ENCODE measurements at places on chromosomes 3 and 15. TPM values are rescaled to one million over a fixed set of nuclear protein-coding genes. Genes with fewer than 3 reads are reported as not detected.

DNA sequence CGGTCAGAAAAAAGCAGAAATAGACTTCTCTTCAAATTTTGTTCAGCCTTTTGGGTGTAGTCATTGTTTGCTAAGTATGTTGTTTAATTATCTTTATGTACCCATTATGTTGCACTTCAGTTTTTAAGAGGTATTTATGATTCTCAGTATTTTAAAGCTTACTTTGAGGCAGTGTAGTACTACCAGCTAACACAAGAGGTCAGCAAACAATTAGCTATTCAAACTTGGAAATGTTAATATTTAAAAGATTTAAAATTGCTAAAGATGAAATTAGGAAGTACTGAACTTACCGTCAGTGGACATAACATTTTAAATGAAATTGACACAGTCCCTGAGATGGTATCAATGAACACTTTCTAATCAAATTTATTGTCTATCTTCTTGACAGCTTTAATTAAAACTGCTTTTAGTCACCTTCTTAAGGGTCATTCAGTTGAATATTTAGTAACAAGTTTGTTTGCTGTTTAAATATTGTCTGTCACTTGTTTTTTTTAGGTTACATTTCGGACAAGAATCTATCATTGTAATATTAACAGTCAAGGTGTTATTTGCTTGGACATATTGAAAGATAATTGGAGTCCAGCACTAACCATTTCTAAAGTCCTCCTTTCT is 28.1 kb downstream of the NKIRAS1 start:
- no peak for DNase-seq

DNA sequence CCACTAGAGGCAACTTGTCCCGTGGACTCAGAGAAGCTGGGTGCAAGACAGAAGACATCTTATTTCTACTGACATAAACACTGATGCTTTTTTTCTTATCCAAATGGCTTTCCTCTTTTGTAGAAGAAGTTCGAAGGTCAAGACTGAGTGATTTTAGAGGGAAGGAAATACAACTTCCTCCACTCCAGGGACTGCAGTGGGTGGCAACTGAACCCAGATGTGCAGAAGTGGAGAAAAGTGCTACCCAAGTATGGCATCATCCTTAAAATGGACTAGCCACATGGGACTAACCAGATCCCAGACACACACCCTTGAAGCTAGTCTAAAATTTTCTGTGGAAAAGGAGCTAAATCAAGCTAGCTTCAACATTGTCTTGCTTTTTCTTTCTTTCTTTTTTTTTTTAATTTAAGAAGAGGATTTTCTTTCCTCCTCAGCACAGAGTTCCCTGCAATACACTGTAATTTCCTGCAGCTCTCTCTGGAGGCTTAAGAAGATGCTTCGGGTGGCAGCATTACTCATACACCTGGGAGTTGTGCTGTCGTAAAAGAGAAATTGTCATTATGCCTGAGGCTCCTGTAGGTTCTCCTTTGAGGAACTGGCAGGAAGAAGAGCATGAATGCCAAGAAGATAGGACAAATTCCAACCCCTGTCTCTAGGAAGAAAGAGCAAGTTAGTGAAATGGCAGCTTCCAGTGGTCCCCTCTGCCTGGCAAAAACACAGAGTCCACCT is 3.8 kb upstream of the FRMD4B start:
- DNase-seq, result no peak

DNA sequence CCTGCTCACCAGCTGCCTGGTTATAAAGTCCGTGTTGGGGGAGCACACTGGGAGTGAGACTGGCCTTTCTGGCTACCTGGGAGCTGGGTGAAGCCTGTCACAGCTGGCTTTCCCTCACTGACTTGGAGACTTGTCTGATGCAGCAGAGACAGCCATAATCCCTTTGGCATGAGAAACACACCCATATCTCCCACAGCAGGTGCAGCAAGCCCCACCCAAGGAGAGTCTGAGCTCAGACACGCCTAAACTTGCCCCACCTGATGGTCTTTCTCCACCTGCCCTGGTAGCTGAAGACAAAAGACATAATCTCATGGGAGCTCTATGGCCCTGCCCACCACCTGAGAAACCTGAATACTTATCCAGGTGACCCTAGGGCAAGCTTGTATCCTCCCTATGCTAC is 54.8 kb downstream of the NMD3 start:
- DNase-seq, result no peak

DNA sequence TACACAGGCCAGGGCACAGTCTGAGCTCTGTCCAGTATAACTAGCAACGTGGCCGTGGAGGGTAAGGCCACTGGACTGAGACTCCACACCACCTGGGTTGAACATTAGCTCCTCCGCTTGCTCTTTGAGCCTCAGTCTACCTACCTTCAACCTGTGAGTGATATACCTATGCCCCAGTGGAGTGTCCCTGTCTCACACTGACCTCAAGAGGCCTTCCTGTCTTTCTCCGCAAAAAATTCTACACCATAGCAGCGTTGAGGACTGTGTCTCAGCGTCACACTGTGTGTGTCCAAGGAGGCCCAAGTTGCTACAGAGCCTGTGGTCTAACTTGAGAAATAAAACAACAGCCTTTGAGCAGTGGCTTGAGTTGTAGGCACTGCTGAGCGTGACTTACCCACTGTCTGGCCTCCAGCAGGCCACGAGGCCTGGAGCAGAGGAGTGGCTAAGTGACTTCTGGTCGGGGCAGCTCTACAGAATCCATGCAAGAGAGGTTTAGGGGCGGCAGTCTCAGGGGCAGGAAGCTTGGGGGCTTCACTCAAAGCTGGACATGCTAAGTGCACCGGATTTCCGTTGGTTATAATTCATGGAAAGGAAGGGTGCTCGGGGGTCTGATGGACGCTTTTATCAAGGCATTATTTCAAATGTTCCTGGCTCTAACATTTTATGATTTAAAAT is 2.0 kb upstream of the MGLL start:
- DNase-seq, result no peak

Gene GOLGA8H
- polyA plus RNA-seq, result 1.3 TPM

Gene ITGA11
- polyA plus RNA-seq, result 1.7 TPM

GRCh38 chr15:74397239-74398068 is 30.0 kb upstream of the CYP11A1 start:
- no peak for DNase-seq

DNA sequence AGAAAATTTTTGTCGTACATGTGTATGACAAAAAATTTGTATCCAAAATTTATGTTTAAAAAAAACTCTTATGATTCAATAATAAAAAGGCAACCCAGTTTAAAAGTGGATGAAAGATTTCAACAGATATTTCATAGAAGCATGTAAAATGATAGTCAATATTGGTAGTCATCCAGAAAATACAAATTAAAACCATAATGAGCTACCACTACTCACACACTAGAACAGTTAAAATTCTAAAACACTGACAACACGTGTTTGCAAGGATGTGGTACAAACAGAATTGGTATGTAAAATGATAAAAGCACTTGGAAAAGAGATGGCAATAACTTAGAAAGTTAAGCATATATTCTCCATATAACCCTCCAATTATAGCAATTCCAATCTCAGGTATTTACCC is 303.0 kb upstream of the NR2F2 start:
- DNase-seq, result no peak

- no peak for DNase-seq
Measured at GRCh38 chr3:172646439-172647015, 64.3 kb downstream of the NCEH1 start.

Gene THUMPD3
- polyA plus RNA-seq, result 65.0 TPM

DNA sequence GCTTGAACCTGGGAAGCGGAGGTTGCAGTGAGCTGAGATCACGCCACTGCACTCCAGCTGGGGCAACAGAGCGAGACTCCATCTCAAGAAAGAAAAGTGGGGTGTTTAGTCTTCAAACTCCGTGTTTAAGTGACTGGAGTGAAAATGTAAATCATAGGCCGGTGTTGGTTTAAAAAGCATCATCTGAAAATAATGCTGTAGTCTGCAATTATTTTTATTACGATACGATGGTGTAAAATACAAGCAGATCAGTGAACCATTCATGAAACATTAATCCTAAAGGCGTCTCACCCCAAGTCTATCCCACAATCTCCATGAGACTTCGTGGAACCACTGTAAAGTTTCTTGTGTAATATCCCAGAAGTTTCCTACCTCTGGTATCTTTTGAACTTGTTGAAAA is 6.3 kb downstream of the CTNNB1 start:
- no peak for DNase-seq

DNA sequence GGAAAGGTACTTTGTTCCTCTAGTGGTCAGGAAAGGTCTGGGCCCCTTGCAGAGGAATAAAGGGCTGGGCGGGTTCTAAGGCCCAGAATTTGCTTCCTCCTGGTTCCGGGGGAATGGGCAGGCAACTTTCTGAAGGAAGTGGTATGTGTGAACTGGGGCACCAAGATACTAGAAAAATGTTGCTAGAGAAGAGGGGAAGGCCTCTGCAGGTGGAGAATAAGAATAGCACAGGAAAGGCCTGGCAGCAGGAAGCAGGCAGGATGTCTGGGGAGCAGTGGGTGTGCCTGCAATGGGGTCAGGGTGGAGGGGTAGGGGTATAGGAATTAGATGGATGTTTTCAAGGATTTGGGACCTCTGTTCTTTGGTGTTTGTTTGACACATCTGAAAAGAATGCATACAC is 2.0 kb downstream of the SLC22A13 start:
- DNase-seq, result no peak

Gene ARNT2
- polyA plus RNA-seq, result 30.8 TPM

DNA sequence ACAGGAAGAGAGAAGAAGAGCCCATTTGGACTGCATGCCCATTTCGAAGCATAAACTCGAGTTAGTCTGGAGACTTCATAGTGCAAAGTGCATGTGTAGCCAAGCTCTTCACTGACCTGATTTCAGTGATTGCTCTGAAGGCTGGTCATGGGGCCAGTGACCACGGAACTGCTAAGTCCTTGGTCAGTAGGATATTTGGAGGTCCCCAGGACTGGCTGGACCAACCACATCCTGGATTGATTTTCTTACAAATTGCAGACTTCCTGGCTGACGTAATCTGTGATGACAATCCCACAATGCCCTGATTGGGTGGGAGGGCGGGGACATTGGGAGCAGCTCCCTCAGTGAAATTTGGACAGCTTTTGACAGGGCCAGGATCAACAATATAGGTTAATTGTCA is 233.4 kb downstream of the CACNA2D3 start:
- no peak for DNase-seq

Gene LPCAT4
- polyA plus RNA-seq, result 52.7 TPM

Measured in left lung (tissue), 14 donors.